ENCODE measurements at places on chromosomes 6 and 20.

DNA sequence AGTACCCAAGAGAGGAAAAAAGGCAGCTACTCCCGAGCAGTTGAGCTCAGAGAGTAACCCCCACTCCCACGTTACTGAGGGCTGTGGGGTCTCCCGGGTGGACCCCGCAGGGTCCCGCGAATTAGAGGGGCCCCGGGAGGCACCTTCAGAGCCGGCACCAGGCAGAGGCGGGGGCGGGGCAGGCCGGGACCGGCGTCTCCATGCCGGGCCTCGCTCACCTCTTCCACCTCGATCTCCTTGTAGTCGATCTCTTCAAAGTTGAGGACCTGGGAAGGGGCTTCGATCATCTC is 381 bp downstream of the MAP3K7 start:
- DNase-seq: no peak

GRCh38 chr6:1383729-1384548 is 5.4 kb upstream of the FOXF2 start:
- no peak for DNase-seq

DNA sequence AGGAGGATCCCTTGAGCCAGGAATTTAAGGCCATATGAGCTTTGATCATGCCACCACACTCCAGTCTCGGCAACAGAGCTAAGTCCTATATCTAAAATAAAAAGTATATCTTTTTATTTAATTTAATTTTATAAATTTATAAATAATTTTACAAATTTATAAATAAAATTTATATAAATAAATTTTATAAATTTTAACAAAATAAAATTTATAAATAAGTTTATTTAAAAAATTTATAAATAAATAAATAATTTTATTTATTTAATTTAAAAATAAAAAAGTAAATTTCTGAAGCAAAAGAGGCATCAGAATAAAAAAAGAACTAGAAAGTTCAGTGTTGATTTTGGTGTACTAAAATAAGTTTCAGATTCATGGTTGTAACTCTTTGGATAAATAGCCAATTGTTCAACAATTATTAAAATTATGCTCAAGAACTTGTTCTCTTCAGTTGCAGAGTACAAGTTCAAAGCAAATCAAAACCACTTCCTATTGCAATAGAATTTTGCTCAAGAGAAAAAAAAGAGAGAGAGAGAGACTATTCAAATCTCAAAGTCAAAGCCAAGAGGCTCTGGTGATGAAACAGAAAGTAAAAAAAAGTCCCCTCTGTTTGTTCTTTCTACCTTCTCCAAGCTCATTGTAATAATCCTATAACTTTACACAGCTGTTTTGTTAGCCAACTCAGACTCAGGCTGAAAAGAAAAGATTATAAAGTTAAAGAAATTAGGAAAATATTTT is 547.5 kb upstream of the ADGRB3 start:
- DNase-seq: no peak

DNA sequence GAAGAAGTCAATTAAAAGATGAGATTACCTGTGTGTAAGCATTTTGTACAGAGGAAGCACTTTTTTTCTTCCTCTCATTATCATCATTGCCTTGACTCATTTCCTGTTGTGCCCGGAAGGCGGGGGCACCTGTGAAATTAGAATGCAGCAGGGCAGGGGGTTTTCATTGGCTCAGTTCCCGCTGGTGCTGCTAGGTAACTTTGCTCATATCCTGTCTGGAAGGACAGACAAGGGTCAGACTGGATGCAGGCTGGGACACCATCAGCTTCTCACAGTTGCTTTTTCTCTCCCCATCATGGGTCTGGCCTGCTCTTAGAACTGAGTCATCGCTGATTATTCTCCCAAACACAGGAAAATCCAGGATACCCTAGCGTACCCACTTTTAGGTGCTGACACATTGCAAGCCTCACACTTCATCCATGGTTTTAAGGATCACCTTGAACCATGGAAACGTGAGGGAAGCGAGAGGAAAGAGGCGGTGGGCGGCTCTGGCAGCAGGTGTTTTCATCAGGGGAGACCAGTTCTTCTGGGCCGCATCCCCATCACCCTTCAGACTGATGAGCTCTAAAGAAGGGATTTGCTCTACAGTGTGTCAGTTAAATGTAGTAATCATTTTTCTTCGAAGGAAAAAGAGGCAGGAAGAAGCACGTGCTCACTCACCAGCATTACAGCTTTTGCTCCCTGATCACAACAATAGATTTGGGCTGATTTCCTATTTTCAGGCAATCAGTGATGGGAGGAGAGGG is 195.7 kb upstream of the SASH1 start:
- no peak for DNase-seq

GRCh38 chr6:14396826-14397517 is 279.4 kb downstream of the CD83 start:
- no peak for DNase-seq

DNA sequence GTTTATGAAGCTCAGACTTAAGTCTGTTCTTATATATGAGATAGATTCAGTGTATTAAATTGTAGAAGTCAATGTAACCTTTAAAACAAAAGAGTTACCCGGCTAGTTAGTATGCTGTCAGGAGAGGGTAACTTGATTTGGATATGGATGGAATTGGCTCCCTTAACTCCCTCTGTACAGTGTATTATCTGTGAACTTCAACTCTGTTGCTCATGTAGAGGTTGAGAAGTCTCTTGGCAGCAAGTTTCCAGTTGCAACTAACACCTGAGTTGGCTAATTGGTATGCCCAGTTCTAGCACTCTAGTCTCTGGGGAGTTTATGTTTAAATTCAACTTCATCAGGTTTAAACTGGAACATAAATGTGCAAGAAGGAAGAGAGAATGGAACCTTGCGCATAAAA is 111.0 kb downstream of the NCOA3 start:
- no peak for DNase-seq

All from epithelial cell of proximal tubule (primary cell).